LHCN-M2 (cell line): ENCODE measurements at places on chromosomes 7 and 10. TPM values are rescaled to one million over a fixed set of nuclear protein-coding genes. Genes with fewer than 3 reads are reported as not detected.

Gene UBN2
- total RNA-seq: 3.9 and 5.3 TPM in 2 replicates

Gene CNNM2
- total RNA-seq: 5.3 and 5.5 TPM in 2 replicates

Gene GRM3
- total RNA-seq: not detected in 2 replicates

Gene ACSM6
- not detected in 2 replicates for total RNA-seq

Gene FFAR4
- total RNA-seq: not detected in 2 replicates
